ENCODE measurements at places on chromosomes 2 and 18.

DNA sequence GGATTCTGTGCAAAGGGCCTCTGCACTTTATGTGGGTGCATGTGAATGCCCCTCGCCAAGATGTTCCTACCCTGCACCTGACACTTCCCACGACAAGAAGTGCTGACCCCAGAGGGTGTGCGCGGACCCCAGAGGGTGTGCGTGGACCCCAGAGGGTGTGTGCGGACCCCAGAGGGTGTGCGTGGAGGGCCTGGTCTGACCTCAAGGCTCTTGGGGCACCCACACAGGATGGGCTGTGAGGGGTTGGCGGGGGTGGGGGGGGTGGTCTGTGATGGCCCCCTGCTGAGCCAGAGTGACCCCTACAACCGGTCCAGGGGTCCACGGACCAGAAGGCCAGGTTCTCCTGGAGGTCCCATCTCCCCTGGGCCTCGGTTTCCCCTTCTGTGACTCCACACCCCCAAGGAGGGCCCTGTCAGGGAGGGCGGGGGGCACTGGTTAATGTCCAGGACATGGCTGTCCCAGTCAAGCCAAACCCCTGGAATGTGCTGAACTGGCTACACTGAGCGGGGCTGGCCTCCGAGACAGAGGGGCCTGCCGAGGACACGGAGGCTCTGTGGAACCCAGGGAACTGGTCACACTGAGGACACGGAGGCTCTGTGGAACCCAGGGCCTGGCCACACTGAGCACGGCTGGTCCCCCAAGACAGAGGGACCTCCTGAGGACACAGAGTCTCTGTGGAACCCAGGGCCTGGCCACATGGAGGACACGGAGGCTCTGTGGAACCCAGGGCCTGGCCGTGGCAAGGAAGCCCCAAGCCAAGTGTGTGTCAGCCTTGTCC, 3.1 kb downstream of the NEU4 start:
- no peak for DNase-seq

- DNase-seq, result no peak
Observed at GRCh38 chr2:10658041-10658913, 31.5 kb downstream of the NOL10 start.

GRCh38 chr2:235238537-235238936, 255.3 kb upstream of the AGAP1 start:
- DNase-seq, result no peak

GRCh38 chr2:6421138-6421730, 444.5 kb downstream of the CMPK2 start:
- DNase-seq, result no peak

GRCh38 chr2:47899915-47900816, 6.1 kb downstream of the FBXO11 start:
- DNase-seq, result no peak

GRCh38 chr2:215354771-215355695, 43.2 kb downstream of the ATIC start:
- DNase-seq, result no peak

GRCh38 chr2:107986278-107987217, at the start of gene SLC5A7:
Gene SLC5A7 (plus strand): TSS chr2:107986524. CDS start chr2:107988156, 1,632 bp downstream.
- no peak for DNase-seq

DNA sequence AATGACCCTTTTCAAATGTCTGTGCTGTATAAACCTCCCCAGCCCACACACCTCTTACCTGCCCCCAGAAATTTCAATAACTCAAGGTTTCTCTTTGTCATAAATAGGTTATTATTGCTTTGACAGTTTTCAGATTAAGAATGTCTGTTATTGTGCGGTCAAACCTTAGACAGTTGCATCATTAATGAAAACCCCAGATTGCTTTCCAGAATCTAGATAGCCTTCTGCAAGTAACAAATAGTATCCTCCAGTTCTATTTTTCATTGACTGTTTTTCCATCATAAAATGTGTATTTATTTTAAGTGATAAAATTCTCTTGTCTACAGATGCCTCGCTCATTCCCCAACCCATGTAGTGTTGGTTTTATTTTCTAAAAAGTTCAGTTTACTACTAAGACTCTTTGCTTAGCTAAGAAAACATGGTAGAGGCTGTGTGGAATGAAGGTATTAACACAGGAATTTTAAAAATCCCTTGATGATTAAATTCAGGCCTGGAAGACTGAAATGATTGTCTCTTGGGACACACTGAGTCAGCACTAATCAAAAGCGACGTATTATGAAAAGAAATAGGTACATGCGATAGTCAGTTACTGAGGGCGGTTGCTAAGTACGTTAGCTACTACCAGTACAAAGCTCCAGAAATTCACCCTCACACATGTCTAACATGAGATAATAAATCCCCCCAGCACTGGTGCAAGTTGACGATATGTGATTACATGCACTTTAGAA, 38.4 kb upstream of the ITGAV start:
- no peak for DNase-seq

DNA sequence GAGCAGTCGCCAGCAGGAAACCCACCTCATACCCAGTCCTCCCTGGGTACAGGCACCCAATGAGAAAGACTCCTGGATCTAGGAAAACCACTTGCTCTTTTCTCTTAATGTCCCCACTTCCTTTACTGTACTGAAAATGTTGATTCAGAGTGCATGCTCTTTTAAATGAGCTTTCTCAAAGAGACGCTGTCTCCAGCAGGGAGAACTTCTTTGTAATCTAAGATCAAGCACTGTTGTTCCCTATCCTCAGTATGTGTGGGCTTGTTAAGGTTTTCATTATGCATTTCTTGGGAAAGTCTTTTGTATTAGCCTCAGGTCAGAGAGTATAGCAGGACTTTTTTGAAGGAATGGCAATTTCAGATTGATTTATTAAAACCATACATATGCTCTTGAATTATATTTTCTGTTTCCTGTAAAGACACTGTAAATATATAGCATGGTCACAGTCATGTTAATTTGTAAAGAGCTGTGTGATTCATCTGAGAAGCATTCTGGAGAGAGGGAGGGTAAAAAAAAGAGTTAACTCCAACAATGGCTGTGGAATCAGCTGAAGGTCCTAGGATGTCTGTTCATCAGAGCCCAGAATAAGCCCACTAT, 178.1 kb downstream of the MGAT5 start:
- DNase-seq, result no peak

DNA sequence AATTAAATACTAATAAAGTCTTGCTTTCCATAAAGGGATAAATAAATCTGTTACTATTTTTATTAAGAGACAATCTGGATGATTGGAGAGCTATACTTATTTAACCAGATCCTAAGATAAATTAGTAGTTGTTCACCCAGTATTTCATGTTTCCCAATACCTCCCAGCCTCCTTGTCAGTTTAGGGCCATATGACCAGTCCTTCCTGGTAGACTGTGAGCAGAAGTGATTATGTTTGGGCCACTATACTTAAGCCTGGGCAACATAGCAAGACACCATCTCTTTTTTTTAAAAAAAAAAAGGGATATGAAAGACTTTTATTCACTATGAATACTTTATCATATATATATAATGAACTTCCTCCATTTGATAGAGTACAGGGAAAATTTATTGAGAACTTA, 48.8 kb upstream of the PPM1B start:
- no peak for DNase-seq

GRCh38 chr2:227260041-227260440, 65.0 kb upstream of the MFF start:
- no peak for DNase-seq

GRCh38 chr2:106353676-106354075, 114.5 kb downstream of the RGPD3 start:
- DNase-seq, result no peak

DNA sequence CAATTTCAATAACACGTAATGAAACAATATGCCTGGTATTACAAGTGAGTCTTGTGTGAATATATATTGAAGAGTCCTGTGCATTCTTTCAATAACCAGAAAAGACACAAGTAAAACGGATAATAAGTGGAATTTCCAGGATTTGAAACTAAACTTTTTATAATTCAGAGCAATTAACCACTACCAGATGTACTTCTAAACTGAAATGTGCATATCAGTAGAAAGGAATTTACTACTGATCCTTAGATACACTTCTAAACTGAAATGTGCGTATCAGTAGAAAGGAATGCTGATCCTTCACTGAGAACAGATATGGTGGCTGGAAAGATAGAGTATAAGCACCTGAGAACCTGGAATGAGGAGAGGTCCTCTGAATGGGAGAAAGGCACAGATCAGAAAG, 470.9 kb upstream of the SPHKAP start:
- no peak for DNase-seq

- no peak for DNase-seq
Observed at GRCh38 chr18:46338205-46338604, 234.0 kb downstream of the HAUS1 start.

GRCh38 chr2:133415210-133415876, 152.9 kb downstream of the NCKAP5 start:
- DNase-seq, result no peak

GRCh38 chr18:42559069-42559690, 556.3 kb downstream of the RIT2 start:
- DNase-seq, result no peak

DNA sequence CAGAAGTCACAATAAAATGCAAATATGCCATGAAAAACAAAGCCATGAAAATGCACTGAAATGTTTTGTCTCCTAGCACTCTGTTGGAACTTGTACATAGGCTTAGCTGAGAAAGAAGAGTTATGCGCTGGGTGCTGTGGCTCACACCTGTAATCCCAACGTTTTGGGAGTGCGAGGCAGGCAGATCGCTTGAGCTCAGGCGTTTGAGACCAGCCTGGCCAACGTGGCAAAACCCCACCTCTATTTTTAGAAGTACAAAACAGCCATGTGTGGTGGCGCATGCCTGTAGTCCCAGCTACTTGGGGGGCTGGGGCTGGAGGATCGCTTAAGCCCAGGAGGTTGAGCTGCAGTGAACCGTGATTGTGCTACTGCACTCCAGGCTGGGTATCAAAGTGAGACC, 39.9 kb downstream of the IRS1 start:
- DNase-seq, result no peak

DNA sequence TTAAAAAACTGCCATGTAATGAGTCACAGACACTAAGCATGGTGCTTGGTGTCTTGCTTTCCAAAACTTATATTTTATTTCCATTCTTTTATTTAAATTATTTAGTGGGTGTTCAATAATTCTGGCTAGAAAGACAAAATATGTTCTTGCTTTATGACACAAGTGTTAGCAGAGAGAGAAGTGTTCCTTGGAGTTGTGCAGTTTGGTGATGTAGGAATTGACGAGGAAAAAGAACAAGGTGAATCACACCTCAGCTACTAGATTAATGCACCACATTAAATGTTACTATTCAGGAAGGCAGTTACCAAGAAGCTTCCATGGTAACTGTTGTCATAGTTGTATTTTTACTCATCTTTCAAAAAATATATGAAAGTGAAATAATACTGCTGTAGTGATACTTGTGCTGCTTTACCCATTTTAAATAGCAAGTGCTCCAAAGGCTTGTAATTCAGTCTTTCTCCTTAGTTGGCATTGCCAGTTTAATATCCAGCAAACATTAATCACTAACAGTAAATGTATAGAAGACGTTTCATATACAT, 28.3 kb downstream of the ADAM23 start:
- DNase-seq, result no peak

DNA sequence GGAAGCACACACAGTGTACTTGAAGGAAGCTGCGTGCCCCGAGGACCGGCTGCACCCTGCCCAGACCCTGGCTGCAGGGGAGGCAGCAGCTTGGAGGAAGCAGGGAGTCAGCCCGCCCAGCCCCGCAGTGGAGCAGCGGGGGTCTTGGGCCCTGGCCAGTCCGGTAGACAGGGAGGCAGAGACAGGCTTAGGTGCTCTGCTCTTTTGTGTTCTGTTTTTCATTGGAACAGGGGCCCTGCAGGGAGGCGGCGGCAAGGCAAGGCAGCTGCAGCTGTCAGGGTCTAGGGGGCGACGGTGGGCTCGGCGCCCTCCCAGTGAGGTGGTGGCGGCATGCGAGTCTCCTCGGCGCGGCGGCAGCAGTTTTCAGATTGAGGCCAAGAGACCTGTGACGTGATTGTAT, 53.3 kb upstream of the TFCP2L1 start:
- no peak for DNase-seq

- DNase-seq, result peak; percentile 18
Observed at GRCh38 chr18:4587204-4587603, 132.1 kb upstream of the DLGAP1 start.

DNA sequence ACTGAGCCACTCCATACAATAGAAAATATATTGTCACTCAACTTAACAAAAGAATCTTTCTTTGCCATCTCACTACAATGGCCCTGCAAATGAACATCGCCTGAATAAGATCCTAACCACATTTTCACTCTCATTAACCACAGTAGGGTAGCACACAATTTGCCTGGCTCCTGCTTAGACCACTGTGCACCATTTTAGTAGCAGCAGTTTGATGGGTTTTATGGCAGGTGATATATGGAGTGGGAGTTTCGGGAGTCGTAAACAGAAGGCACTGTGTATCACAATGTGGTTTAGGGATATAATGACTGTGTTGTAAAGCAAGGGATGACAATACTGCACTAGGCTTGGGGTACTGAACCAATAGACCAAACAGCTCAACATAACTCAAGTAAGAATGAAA, 617.4 kb downstream of the BCL11A start:
- no peak for DNase-seq

- no peak for DNase-seq
Observed at GRCh38 chr2:143548032-143548431, 418.8 kb downstream of the ARHGAP15 start.

DNA sequence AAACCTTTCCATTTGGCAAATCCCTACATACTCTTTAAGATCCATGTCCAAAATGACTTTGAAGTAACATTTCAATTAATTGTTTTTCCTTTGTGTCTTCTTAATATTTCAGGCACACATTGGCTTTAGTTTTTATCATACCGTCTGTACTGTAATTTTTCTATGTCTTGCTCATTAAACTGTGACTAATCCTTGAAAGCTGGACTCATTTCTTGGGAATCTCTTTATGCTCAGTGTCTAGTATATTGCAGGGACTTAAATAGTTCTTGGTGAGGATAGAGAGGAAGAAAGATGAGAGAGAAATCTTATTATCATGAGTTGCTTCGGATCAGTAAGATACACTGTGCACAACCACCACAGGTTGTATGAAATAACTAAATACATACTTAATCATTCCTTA, 448.3 kb upstream of the ST6GAL2 start:
- no peak for DNase-seq

GRCh38 chr18:51192696-51193095, 4.8 kb downstream of the MEX3C start:
- DNase-seq, result no peak

DNA sequence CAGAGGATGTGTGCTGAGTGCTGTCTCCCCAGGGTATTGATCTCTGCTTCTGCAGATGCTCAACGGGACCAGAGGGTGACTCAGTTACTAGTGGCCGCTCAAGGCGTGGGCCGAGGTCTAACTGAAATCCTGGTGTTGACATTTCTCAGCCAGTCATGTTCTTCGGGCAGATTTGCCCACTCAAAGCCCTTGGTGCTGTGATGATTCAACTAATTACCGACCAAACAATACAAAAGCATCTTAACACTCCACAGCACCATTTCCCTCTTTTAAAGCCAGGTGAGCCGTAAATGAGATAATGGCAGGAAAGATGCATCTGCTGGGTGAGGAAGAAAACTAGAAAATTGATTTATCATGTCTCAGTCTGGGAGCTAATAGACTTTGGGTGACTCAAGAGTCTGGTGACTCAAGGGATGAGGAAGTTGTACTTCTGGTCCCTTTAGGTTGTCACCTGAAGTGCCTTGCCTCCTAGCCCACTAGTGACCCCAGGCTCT, 32.7 kb upstream of the PRLH start:
- DNase-seq, result no peak

GRCh38 chr2:190036071-190036470, 26.5 kb downstream of the MSTN start:
- no peak for DNase-seq
